ENCODE measurements at places on chromosomes 6 and 20.

- no peak for DNase-seq
These were observed 105.7 kb upstream of the LAMP5 start for GRCh38 chr20:9408422-9409300.

GRCh38 chr20:62611012-62611411 lies 31.3 kb upstream of the SLCO4A1 start:
- DNase-seq = no peak

DNA sequence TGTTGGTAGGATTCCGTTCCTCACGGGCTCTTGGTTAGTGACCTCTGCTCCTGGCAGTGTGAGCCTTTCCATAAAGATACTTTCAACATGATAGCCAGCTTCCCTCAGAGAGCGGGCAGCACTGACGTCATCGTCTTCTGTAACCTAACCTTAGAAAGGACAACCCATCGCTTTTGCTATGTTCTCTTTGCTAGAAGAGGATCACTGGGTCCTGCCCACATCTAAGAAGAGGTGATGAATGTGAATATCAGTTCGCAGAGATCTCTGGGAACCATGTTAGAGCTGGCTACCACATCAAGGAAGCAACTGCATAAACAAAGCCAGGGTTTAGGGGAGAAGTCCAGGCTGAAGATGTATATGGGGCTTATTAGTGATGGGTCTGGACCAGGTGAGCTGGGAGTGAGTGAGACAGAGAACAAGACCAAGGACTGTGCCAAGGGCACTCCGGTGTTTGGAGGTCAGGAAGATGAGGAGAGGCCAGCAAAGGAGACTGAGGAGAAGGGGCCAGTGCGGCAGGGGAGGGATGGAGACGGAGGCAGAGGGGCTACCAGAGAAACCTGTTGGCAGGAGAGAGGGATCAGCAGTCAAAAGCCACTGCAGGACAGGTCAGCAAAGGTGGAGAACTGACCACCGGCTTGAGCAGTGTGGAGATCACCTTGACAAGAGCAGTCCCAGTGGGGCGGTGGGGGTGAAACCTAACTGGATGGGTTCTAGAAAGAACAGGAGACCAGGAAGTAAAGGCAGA lies 39.7 kb downstream of the PIM1 start:
- no peak for DNase-seq

DNA sequence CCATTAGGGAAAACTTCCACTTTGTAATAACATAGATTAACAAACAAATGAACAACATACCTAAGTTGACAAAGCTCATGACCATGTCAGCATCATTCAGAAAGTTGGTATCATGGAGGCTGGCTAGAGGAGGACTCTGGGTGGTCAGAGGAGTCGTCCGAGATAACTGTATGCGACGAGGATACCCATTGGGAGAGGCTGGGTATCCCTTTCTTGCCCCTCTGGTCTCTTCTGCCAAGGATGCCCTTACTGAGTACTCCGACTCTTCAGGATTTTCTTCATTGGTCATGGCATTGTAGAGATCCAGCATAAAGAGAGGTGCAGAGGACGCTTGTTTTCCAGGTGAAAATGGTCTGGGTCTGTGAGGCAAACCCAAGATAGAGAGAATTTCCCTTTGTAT lies 1.1 kb downstream of the BMP5 start:
- DNase-seq = no peak

GRCh38 chr20:34921436-34921835 lies 34.2 kb downstream of the GSS start:
- DNase-seq = no peak

DNA sequence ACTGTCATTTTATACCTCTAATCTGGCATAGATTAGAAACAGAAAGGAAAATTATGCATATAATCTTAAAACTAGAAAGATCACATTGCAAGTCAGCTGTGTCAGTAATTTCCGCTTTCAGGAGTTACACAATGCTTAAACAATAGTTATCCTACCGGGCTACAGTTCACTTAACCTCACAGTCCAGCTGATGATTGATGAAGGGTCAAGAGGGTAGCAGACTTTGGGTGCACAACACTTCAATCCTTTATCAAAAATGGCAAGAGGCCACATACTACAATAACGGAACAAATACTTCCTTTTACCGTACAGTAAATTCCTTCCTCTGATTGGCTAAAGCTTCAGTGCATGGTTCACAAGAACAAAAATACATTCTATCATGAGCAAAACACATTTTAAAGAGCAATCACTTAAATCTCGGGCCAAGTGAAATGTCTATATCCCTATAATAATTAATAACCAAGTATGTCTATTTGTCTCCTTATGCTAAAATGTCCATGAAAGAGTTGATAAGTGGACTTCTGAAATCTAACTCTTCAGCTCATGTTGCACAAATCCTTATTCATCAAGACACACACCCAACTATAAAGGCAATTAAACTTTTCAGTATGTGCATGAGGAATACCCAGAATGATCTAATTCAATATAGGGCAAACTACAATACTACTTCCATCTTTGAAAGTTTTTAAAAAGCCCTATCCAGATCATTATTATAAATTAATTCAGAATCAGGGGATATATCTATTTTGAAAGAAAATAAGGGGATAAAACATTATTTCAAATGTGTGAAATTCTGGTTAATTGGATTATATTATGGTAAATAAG lies 76.8 kb downstream of the HIVEP2 start:
- DNase-seq = no peak

DNA sequence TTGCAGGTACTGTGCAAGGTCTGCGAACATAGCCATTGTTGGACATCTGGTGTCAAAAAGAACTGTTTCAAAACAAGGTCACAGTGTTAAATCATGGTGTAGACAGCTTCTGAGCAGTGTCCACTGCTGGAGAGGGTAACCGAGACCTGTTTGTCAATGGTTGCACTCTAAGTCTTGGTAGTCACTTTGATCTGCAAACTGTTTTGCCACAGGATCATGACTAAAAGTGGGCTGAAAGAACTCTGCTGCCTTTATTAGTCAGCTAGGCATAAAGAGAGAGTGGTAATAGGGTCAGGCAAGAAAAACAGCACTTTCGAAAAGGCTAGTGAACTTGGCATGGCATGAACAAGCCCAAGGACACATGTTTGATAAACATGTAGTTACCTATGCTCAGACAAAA lies 552.3 kb upstream of the CITED2 start:
- no peak for DNase-seq

DNA sequence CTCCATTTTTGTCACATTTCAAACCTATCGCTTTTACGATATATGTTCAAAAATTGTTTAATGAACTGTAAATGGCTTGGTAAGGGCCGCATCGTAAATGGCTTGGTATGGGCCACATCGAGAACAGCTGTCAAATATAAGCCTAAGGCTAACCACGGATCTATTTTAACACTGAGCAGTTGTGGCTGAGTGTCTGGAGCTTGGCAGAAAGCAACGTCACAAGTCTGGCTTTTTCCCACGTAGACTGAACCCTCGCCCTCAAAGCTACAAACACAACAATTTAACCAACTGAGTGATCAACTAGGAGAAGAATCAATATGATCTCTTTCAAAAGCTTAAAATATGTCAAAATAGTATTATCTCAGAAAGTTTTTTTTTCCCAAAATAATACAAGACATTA lies 71.4 kb upstream of the PRSS16 start:
- no peak for DNase-seq

GRCh38 chr20:52242237-52243230 lies 51.0 kb upstream of the ZFP64 start:
- DNase-seq = no peak

- DNase-seq = no peak
These were observed 9.0 kb downstream of the UQCC2 start for GRCh38 chr6:33702345-33702977.

DNA sequence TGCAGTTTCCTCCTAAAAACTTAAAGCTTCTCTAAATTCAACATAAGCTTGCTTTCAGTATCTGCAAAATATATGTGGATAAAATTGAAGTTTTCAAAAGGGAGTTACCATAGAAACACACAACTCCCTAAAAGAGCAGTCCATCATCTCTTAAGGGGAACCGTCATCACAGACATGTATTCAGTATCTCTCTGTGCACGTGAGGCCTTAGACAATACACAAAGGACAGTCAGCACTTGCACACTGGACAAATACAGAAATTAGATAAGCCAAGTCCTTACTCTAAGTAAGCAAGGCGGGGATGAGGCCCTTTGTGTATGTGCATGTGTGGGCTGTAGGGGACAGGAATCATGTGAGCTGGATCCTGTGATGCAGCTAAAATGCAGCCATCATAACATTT lies 136.6 kb downstream of the BACH2 start:
- no peak for DNase-seq

DNA sequence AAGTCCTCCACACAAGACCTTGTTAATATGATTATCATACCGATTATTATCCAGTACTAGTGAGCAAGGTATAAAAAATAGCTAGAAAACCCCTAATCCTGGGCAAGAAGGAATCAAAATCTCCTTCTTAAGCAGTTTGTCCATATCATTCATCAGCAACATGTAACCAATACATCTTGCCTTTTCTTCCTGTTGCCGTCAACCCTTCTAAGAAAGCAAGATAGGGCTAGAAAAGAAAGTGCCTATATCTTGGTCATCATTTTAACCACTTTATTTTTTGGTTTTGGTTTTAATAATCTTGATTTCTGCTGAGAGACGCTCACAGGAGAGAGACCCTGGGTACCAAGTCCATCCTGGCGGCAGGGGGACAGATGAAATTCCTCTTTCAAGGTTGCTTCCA lies 27.2 kb upstream of the PREX1 start:
- no peak for DNase-seq

- DNase-seq = peak; percentile 14
These were observed 46.2 kb downstream of the SLC22A23 start for GRCh38 chr6:3410385-3411360.

GRCh38 chr6:20028143-20028542 lies 184.1 kb downstream of the MBOAT1 start:
- no peak for DNase-seq

GRCh38 chr20:40617594-40617993 lies 71.4 kb downstream of the MAFB start:
- no peak for DNase-seq

DNA sequence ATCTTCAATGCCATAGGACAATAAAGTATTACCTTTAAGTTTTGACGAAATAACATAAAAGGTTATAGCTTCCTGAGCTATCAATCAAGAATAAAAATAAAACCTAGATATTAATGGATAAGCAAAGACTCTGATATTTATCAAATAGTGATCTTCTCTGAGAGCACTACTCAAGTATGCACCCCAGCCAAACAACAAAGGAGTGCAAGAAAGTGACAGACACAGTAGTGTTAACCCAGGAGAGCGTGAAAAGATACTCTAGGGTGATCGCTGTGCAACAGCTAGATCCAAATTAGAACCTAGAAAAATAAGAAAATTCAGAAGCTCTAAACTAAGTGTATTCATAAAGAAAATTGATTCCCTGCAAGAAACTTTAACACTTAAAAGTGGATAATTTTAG lies 83.5 kb upstream of the CDYL start:
- no peak for DNase-seq

DNA sequence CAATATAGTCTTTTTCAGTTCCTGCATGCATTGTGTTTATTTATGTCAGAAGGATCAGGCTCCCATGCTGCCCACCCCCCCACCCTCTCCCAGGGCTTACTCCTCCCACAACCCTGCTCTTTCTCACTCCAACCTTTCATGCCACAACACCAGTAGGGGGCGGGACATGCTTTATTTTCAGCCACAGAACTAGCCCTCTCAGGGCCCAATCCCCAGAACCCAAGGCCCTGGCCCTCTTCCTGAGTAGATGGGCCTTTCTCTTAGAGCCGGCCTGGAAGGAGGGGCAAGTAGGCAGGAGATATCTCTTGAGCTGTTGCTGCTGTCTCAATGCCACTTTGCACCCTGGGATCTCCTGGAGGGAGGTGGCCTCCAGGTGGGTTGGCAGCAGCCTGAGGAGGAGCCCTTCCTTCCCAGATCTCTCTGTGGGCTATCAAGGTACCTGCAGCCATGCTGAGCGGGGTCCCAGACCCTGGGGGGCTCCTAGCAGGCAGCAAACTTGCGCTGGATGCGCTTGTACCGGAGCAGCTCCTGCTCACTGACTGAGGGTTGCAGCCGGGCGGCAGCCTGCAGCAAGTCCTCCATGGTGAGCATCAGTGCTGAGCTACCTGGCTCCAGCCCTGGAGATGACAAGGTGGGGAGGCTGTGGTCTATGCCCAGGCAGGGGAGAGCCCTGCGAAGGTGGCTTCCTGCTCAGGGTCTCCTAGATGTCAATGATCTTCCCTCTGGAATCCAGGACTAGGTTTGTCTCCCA lies 3.5 kb downstream of the GNMT start:
- no peak for DNase-seq

GRCh38 chr6:96499781-96500180 lies 21.8 kb upstream of the UFL1 start:
- DNase-seq = peak; percentile 5

DNA sequence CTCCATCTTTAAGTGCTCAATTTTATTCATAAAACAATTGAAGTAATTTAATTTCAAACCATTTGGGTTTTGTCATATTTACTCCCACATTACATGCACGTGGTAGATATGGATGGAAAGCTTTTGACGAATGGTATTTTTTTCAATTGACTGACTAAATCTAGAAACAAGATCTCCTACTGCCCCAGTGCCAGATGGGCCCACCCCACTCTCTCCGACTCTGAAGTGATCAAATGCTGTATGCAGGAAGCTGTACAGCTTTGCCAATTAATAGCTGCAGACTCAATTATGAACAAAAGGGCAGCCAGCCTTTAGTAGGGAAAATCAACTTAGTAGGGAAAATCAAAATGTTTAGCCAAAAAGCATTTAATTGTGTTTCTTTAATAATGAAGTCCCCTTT lies 46.2 kb downstream of the PACRG start:
- DNase-seq = no peak

DNA sequence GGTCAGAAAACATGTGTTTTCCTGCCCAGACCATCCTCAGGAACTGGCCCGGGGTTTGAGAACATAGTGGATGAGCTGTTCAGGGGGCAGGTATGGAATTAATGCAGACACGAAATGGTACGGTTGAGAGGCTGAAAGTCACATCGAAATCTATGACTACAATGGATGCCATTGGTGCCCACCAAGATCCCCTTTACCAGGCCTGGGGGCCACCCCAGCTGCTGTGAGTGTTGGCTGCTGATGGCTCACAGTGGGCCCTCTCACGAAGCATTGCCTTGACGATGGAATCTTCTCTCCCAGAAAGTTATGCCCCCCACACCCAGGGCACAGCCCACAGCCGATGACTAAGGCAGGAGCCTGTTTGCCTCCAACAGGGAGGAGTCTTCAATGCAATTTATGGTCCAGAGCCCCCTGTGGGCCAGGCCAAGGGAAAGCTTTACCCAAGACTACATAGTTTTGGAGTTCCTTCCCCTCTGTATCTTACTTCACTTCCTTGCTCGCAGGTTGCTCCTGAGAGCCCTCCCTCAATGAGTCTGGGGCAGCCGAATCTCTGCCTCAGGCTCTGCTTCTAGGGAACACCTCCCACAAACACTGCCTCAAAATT lies 92.6 kb downstream of the BFSP1 start:
- DNase-seq = no peak

- DNase-seq = no peak
These were observed 106.1 kb downstream of the NOL4L start for GRCh38 chr20:32479012-32479411.

- no peak for DNase-seq
These were observed 23.0 kb upstream of the SLC22A7 start for GRCh38 chr6:43274916-43275597.

- no peak for DNase-seq
These were observed 238.2 kb upstream of the ZNF217 start for GRCh38 chr20:53831812-53832211.

GRCh38 chr6:39425346-39426072 lies 103.0 kb upstream of the KCNK16 start:
- DNase-seq = no peak

GRCh38 chr6:118207947-118208346 lies 300.9 kb downstream of the SLC35F1 start:
- no peak for DNase-seq

Measured in stimulated activated CD8-positive, alpha-beta memory T cell treated with anti-CD3 and anti-CD28 coated beads, Interleukin-7, amount 100 ng/mL, for 1 hour (primary cell).